ENCODE measurements at places on chromosomes 7 and 10.

DNA sequence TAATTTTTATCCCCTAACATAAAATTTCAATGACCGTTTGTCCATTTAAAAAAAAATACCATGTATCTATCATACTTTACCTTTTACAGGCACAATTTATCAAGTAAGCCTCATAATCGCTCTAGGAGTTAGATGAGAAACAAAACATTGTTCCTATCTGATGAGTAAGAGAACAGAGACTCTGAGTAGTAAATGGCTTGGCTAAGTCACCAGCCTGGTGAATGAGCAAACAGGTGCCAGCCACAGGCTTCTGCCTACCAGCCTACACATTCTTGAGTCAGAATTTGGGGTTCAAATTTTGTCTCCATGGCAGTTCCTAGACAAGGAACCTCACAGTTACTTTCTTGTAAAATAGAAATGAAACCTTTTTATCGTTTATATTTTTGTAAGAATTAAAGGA, 235.4 kb downstream of the HGF start:
- DNase-seq, result no peak

DNA sequence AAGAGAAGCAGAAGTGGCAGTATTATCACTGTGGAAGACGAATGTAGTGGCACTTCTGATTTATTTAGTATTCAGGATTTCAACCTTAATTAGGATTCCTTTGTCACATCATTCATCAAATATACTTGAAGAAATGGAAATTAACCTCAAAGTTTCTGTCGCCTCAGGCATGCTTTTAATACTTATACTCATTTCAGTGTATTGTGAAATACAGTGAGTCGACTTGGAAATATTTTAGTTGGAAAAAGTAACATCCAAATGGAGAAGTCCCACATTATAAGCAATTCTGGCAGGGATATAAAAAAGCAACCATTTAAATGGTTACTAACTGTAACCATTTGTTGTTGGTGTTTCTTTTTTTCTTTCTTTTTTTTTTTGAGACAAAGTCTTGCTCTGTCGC, 648.8 kb downstream of the ARL4A start:
- no peak for DNase-seq

- no peak for DNase-seq
Measured at GRCh38 chr10:116133634-116134033, 139.4 kb downstream of the GFRA1 start.

DNA sequence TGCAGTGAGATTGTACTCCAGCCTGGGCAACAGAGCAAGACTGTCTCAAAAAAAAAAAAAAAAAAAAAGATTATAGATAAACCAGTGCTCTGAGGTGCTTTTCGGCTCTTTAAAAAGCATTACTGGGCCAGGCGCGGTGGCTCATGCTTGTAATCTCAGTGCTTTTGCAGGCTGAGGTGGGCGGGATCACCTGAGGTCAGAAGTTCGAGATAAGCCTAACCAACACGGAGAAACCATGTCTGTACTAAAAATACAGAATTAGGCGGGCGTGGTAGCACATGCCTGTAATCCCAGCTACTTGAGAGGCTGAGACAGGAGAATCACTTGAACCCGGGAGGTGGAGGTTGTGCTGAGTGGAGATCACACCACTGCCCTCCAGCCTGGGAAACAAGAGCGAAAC, 6.6 kb upstream of the HNRNPF start:
- peak; percentile 44 for DNase-seq

DNA sequence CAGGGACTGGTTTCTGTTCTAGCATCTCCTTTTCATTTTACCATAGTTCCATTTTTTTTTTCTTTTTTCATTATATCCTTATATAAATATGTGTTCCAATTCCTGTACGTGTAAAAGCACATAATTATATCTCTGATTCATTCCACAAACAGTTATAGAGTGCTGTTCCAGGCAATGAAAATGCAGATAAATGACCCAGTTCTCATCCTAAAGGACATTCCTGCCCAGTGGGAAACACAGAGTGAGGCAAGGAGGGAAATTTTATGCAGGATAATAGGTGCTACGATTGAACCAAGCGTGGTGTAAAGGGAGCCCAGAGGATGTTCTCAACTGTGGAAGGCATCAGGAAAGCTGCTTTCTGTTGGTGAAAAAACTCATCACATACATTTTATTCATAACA, 408.1 kb downstream of the GATA3 start:
- no peak for DNase-seq

GRCh38 chr7:47337531-47337930, 244.4 kb downstream of the TNS3 start:
- DNase-seq, result no peak

- DNase-seq, result no peak
Measured at GRCh38 chr7:2812831-2813230, 31.3 kb downstream of the GNA12 start.

- DNase-seq, result no peak
Measured at GRCh38 chr7:75937958-75938786, 23.2 kb downstream of the POR start.

- DNase-seq, result peak; percentile 2
Measured at GRCh38 chr10:110456523-110457091, 41.1 kb upstream of the DUSP5 start.

DNA sequence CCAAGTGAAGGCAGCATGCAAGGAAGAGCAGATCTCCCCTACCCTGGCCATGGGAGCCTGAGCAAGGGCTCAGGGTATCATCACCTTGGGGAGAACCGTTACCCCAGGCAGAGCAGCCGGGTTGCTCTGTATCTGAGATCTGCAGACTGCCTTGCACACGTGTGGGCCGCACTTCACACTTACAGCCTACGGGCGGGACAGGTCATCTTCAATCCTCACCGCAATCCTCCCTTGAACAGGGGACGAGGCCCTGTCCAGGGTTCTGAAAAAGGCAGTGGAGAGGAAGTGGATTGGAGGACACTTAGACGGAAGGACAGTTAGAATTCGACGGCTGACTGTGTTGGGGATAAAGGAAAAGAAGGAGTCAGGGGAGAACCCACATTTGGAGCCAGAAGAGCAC, 51.4 kb downstream of the NPS start:
- no peak for DNase-seq

DNA sequence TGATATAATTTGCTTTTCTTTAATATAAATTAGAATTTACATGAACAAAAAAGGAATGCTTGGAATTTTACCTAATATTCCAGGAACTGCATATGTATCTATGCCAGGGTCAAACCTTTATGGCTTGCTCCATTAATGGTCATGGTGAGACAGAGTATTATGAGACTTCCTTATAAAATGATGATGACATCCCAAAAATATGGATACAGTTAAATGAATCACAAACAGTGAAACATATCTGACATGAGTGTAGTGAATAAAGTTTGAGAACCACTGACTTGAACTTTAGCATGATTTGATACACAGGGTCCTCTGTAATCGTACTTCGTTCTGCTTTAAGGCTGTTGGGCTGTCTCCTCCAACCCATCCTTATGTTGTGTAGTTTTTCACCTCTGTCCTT, 51.8 kb downstream of the MARCHF5 start:
- DNase-seq, result no peak

Data from Peyer's patch (tissue), 4 donors.